ENCODE measurements at places on chromosomes 12 and 14. TPM values are rescaled to one million over a fixed set of nuclear protein-coding genes. Genes with fewer than 3 reads are reported as not detected.

- DNase-seq = no peak
These were observed 39.3 kb upstream of the SSTR1 start for GRCh38 chr14:38168416-38168815.

GRCh38 chr12:105427883-105428282 lies 97.4 kb downstream of the C12orf75 start:
- peak; percentile 63 for DNase-seq

- DNase-seq = no peak
These were observed 48.5 kb upstream of the OR5AU1 start for GRCh38 chr14:21204167-21205025.

- DNase-seq = no peak
These were observed 25.0 kb downstream of the SLC15A4 start for GRCh38 chr12:128798571-128799341.

DNA sequence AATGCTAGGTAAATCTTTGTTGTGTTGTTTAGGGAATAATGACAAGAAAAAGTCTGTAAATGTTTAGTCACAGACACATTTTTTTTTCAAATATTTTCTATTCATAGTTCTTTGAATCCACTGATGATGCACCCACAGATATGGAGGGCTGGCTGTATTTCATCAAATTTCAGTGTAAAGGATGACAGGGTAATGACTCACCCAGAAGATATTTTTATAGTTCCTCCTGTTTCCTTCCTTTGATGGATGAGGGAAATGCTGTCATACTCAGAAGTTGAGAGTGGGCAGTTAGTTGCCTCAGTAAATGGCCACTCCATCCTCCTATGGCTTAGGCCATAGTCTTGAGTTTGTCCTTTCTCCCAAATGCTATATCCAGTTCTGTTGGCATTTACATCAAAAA lies 76.9 kb upstream of the REP15 start:
- DNase-seq = peak; percentile 88

GRCh38 chr14:66143387-66144112 lies 342.6 kb upstream of the CCDC196 start:
- DNase-seq = no peak

- no peak for DNase-seq
These were observed 12.3 kb downstream of the TRPV4 start for GRCh38 chr12:109820816-109821381.

- DNase-seq = peak; percentile 43
These were observed 27.0 kb downstream of the PDE6H start for GRCh38 chr12:14999695-15000365.

DNA sequence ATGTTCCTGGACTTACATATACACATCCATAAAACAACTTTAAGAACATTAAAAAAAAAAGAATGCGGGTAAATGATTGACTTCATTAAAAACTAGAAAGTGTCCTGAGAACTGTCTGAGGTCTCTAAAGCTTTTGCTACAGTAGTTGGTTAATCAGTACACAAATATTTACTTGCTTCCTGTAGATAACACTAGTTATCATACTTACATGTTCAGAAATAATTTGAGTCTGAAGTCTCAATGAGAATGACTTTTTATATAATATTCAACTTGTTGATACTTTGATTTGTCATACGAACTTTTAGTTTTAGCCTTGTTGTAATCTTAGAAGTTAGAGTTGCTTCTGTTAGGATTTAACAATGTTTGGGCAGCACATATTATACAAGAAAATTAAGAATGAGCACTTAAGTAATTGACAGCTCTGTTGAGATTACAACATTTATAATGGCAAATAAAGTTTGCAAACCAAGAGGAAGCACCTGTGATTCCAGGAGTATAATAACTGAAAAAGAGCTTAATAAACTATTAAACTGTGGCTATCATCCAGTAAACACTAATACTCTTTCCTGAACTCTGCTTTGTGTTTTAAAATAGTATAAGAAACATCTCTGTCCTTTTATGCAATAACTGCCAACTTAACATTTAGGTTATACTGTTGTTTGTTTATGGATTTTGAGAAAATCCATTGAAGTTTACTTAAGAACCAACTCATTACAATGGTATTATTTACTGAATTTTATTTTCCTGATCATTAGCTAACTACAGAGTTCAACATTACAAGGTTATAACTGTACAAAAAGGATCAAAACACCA lies 131.7 kb downstream of the MIPOL1 start:
- no peak for DNase-seq

DNA sequence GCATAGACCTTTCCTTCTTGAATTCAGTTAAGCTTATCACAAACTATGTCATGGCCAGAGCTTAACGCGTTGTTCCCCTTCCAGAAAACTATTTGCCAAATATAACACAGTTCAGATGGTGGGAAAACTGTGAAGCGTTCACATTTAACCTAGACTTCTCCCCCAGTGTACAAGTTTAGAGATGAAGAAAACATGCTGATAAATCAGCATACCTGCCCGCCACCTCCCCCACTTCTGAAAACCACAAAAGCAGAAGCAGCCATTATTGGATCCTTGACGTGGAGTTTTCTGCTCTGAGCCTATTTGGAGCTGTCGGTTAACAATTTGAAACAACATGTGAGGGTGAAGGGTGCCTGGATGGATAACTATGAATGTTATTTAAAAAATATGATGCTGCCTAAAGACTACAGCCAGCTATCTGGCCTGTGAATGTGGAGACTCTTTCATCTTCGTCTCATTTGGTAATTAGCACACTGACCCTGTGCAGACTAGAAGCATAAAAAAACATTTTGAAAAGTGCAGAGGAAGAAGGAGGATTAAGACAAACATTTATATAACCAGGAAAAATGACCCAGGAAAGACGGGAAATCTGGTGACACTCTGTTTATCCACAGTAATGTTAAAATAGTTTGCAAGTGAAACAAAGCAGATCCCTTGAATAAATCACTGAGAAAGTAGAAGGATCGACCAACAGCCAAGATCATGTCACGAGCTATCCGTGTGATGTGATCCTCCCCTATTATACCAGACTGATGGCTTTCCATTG lies 408.2 kb downstream of the AEBP2 start:
- DNase-seq = peak; percentile 19

DNA sequence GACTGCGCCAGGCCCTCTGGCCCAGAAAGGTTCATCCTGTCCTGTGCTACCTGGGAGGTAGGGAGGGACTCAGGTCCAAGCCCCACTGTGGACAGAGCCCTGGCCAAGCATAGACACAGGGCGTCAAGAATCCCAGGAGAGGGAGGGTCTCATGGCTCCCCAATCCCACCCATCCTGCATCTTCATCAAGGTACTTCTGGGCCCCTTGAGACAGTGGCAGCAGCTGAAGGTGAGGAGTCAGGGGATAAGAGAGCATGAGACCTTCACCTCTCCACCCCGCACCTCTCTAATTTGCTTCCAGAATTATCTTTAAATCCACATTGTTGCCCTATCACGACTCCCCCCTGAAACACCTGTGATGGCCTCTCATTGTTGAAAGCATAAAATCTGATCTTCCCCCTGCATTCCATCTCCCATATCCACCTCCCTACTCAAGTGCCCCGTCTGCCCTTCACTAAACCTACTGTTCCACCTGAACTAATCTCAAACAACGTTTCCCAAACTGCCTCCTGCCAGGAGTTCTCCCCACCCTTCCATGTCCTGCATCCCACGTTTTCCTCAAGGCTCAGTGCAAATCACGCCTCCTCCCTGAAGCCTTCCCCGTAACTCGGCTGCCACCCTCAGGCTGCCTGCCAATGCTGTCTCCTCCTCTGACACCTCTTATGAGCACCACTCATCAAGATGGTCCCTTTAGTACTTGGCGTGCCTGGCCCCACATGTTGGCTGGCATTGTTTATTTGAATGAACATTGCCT lies 27.1 kb downstream of the KRT18 start:
- peak; percentile 59 for DNase-seq

DNA sequence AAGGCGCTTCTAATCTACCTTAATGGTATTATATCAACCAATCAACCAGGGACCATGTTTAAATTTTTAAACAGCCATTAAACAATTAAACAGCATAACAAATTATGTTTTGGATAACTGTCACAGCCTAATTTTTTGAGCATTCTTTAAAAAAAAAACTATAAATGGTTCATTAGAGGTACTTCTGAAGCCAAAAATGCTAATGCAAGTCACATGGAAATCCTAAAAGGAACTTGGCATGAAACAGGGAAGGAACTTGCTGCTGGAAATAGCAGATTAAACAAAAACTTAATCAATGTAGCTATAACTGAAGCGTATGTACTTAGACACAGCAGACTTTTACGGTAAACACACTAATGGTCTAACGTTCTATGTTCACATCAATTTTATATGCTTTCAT lies 190.2 kb upstream of the BTG1 start:
- DNase-seq = no peak

OR4K13 gene
- not detected for total RNA-seq

DPPA3 gene
- total RNA-seq = not detected

FKBP3 gene
- total RNA-seq = 40.9 TPM

SAMD15 gene
- 2.8 TPM for total RNA-seq
